Esophagus muscularis mucosa (tissue), 4 donors: ENCODE measurements at places on chromosomes 2 and 18. TPM values are rescaled to one million over a fixed set of nuclear protein-coding genes. Genes with fewer than 3 reads are reported as not detected.

EMILIN1 gene
- total RNA-seq, result 155 TPM

SLC16A14 gene
- 2.6 TPM for total RNA-seq

NT5C1B gene
- not detected for total RNA-seq

CNDP1 gene
- total RNA-seq, result not detected

CXCR4 gene
- total RNA-seq, result 5.3 TPM

- no peaks in the 10 kb centered on the region for H3K27me3 ChIP-seq
- no peak overlapping the region for H3K4me3 ChIP-seq
- peak overlapping the region; percentile 87 for H3K27ac ChIP-seq
- DNase-seq, result no peak
Measured at GRCh38 chr2:109170645-109171044, 41.6 kb downstream of the SH3RF3 start.

GRCh38 chr18:9536354-9537152 lies 61.2 kb downstream of the RALBP1 start:
- H3K36me3 ChIP-seq, result peaks cover 19% of the 10 kb centered on the region
- H3K4me3 ChIP-seq, result no peak overlapping the region
- no peaks in the 10 kb centered on the region for H3K27me3 ChIP-seq
- no peak for DNase-seq
